Stimulated activated CD8-positive, alpha-beta memory T cell treated with anti-CD3 and anti-CD28 coated beads, Interleukin-4, amount 100 ng/mL, for 48 hours (primary cell): ENCODE measurements at places on chromosomes 5 and 9.

DNA sequence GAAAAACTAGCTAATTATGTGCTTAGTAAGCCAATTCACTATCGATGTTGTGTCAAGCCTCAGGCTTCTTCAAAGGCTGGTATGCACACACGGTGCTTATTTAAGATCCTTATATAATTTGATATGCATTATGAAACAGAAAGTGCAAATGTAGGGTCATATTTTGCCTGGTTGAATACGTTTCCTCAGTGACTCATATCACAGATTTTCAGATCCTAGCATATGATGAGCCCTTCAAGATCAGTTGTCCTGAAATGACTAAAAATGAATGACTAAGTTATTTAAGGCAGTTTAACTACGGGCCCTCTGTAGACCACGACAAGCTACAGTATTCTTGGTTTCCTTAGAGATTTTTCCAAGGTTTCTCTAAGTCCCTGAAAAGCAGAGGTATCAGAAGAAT, 778.3 kb downstream of the PRELID2 start:
- DNase-seq: no peak

DNA sequence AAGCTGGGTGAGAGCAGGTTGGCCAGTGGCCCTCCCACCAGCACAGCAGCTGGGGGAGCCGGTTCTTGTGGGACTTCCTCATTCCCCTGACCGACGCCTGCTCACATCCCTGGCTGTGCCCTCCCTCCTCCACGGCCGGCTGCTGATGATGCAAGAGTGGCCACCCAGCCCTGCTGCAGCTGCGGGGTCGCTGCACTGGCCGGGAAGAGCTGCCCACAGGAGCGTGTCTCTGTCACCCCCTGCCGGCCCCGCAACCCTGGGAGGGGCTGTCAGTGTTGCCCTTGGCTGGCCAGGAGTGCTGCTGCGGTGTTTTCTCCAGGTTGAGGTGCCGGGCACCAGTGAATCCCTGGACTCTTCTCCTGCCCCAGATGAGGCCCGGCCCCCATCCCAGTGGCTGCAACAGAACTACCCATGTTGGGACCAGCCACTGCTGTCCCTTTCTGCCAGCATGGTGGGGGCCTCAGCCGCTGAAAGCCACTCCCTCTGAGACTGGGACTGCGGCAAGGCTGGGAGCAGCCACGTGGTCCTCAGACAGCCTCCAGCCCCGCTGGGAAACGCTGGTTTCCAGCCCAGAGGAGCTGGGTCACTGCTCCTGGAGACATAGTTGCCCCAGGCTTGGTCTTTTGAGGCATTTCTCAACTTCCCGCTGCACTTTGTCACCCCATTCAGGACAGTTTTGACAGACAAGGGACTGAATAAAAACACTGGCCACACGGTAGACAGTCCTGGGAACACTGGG, 739 bp downstream of the CARD9 start:
- peak; percentile 42 for DNase-seq

DNA sequence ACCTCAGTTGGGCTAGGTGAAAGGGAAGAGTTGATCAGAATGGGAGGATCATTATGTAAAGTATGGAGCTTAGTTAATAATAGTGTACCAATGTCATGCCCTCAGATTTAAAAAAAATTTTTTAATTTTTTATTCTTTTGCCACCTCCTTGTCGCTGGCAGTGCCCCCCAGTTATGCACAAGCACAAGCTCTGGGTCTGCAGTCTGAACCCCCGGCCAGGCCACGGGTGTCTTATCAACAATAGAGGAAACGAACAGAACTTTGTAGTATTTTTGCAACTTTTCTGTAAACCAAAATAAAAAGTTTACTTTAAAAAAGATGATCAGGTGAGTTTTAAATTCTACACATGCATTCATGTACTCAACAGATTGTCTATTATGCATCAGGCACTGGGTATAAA, 1.4 kb upstream of the GM2A start:
- DNase-seq: no peak

- no peak for DNase-seq
Observed at GRCh38 chr9:78612091-78612490, 315.2 kb downstream of the PSAT1 start.

GRCh38 chr9:4591123-4591500, 71.0 kb upstream of the PLPP6 start:
- DNase-seq: no peak

DNA sequence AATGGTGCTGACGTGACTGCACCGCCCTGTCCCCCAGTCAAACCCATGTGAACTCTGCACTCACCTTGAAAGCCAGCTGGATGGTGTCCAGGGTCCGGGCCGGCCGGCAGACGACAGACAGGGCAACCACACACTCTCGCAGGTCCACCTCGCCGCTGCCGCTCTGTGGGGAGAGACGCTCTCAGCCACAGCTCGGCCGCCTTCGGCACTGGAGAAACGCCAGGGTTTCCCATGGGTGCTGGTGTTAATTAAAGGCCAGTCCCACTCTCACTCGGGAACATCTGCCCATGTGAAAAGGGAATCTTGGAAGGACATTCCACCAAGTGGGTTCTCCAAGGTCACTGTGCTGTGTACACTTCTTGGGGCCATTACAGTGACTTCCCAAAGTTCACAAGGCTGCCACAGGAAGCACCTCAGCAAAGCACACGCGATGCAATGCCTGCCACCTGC, 25.5 kb upstream of the SLC6A3 start:
- no peak for DNase-seq

GRCh38 chr9:112348257-112349007, 15.0 kb upstream of the PTBP3 start:
- peak; percentile 89 for DNase-seq
